ENCODE measurements at places on chromosomes 16 and 17.

DNA sequence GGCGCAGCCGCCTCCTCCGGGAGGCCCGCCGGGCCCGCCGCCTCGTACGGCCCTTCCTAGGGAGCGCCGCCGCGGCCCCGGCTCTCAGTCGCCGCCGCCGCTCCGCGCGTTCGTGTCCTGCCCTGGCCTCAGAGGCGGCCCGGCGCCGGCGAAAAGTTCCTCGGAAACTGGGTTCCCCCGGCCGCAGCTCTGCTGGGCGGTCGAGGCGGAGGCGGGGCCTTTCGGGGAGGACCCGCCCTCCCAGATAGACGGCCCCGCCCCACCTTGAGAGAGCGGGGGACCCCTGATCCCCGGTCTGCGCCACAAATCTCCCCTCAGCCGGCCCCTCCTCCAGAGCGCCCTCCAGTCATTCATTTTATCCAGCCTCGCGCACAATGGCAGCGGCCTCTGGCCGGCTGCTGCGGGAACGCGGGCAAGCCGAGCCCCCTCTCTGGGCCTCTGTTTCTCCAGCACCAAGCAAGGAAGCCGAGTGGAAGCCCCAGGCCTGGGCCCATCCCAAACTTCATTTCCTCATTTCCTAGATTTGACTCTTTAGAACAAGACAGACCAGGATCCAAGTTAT is at the start of gene SREBF1:
Gene SREBF1 (minus strand): TSS at position 169 of the 562 bp plus-strand sequence. CDS start 169 bp downstream, outside the sequence.
- DNase-seq, result no peak

DNA sequence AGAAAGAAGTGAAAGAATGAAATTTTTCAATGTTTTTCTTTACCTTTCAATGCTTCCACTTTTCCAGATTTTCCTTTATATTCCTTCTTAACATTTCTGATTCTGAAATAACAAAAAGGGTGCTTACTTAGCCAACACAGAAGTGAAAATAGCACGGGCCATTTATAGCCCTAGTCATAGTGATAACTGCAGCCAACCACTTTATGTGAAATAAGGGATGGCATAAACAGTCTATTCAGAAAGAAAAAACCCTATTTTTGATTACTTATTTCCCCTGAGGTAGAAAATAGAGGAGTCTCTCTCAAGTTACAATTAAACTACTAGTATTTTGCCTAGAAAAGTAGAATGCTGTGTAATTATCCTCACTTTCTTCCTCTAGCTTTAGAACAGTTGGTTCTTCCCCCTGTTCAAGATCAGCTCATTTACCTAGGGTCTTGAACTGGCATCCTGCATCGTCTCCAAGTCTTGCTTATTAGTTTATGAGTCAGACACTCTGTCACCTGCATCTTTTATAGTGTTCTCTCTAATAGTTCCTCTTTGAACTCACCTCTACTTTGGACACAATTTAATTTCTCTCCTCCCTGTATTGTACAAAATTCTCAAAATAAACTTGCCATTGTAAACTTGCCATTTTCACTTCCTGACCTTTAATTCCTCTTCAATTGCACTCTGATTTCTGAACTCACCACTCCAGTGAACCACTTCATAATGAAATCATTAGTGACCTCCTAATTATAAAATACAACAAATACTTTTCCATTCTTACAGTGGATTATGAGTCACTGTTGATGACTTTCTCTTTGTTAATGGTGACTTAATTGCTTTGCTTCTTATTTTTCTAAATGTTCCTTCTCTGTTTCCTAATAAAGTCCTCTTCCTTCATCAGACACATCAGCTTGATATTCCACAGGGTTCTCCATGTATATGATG is 23.6 kb downstream of the ABCA6 start:
- peak; percentile 40 for DNase-seq

DNA sequence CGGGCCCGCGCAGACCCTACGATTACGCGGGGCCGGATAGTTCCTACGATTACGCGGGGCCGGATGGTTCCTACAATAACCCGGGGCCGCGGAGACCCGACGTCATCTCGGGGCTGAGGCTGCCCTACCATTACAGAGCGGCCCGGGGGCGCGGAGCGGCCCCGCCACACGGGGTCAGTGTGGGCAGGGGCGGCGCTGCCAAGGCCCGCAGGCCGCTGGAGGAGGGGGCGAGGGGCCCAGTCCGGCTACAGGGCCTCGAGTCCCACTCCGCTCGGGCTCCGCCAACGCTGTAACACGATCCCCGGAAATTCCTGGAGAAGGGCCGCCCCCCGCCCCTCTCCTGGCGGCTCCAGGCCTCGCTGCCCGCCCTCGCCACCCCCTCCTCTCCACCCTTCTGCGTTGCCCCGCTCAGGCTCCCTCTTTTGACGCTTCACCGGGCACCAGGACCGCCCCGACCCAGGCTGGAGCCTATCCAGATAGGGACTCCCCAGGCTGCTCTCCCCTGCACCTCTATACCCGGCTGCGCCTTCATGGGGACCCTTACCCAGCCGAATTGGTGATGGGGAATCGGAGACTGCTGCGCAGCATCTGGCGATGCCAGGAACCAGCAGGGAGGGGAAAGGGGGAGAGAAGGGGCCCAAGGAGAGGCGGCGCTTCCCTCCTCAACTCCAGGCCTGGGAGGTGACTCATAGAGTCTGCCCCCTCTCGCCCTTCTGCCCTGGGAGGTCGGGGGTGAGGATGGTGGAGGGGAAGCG is at the start of gene RAB34:
Gene RAB34 (minus strand): TSS at position 291 of the 755 bp plus-strand sequence. CDS start 602 bp downstream, outside the sequence.
- DNase-seq, result peak; percentile 68

GRCh38 chr16:79177018-79177417 is 423.5 kb downstream of the MAF start:
- no peak for DNase-seq

GRCh38 chr16:23283571-23283970 is 18.5 kb upstream of the SCNN1B start:
- DNase-seq, result no peak

- no peak for DNase-seq
These were observed 16.0 kb downstream of the BTBD17 start for GRCh38 chr17:74345433-74346241.

GRCh38 chr17:60743799-60744198 is 66.1 kb downstream of the BCAS3 start:
- DNase-seq, result peak; percentile 45

DNA sequence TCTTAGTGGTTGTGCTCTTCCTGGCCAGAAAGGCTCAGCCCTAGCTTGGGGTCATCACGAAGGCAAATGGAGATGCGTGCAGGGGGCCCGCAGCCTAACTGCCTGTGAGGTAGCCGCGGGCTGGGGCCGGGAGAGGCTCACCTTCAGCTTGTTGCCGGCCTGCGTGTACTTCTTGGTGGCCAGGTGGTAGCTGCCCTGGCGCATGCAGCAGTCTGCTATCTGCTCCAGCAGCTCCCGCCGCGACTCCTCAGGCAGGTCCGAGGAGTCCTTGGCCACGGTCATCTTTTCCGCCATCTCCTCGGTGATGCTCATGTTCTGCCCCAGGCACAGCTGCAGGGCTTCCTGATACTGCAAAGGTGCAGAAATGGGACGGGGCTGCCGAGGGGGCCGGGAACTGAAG is 13.0 kb upstream of the TMEM204 start:
- DNase-seq, result no peak

DNA sequence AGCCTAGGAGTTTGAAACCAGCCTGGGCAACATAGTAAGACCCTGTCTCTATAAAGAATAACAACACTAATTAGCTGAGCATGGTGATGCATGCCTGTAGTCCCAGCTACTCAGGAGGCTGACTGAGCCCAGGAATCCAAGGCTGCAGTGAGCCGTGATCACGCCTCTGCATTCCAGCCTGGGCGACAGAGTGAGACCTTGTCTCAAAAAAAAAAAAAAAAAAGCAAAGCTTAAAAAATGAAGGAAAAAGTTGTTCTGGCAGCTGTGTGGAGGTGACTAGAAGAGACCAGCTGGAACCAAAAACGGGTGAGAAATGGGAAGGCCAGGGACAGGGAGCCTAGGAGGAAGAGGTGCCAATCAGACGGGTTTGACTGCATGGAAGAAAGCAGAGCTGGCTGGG is 4.2 kb downstream of the BCL7C start:
- peak; percentile 80 for DNase-seq

DNA sequence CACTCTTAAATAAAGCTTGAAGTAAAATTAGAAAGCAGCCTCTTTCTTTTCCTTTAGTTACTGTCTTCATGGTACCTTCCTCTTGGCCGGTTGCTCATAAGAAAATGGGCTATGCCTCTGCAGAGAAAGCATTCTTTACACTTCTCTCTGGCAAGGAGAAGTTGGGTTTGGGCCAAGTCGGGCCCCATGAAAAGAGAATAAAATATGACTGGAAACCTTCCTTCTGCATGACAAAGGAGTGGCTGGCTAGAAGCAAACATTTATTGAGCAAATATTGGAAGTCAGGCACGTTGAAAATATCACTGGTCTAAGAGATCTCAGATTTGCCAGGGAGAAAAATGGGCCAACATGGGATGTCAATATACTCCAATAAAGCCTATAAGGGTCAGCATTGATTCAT is 126.1 kb downstream of the CA10 start:
- no peak for DNase-seq

DNA sequence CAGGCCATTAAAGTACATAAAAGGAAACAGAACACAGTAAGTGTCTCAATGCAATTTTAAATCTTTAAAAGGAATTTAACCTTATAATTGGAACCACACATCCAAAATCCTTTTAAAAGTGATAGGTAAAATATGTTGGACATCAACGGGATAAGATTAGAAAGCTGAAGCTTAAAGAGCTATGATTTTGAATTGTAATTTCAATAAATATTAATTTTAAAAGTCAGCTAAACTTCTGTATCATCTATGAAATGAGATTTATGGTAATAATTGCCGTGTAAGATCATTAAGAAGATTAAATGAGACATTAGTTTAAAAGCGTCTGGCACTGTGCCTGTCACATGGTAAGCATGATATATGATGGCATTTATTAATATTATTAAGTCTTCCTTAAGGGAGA is 31.3 kb downstream of the CCDC42 start:
- DNase-seq, result no peak

DNA sequence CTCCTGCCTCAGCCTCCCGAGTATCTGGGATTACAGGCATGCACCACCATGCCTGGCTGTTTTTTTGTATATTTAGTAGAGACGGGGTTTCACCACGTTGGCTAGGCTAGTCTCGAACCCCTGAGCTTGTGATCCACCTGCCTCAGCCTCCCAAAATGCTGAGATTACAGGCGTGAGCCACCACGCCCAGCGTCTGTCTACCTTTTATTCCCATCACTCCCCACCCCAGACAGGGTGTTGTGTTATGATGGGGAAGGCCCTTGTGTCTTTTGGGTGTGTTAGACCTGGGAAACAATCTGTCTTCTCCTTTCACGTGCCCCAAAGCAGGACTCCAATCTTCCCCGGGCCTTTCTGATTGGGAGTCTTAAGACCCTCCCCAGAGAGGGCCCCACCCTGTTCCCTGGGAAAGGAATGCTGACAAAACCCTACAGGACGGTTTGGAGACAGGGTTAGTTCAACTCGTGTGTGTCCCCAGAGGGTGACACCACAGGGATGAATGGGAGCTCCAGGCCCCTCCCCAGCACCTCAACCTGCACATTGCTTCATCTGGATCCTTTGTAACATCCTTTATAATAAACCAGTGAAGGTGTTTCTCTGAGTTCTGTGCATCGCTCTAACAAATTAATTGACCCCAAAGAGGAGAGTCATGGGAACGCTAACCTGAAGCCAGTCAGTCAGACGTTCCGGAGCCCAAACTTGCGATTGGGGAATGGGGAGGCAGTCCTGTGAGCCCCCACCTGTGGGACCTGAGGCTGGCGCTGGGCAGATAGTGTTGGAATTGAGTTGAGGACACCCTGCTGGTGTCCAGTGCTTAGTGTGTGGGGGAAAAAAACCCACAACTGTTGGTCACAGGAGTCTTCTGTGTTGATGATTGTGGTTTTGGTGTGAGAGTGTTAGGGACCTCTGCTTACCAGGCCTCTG is 3.2 kb upstream of the ELOB start:
- no peak for DNase-seq

GRCh38 chr16:68931196-68931595 is 87.9 kb downstream of the TANGO6 start:
- DNase-seq, result no peak

DNA sequence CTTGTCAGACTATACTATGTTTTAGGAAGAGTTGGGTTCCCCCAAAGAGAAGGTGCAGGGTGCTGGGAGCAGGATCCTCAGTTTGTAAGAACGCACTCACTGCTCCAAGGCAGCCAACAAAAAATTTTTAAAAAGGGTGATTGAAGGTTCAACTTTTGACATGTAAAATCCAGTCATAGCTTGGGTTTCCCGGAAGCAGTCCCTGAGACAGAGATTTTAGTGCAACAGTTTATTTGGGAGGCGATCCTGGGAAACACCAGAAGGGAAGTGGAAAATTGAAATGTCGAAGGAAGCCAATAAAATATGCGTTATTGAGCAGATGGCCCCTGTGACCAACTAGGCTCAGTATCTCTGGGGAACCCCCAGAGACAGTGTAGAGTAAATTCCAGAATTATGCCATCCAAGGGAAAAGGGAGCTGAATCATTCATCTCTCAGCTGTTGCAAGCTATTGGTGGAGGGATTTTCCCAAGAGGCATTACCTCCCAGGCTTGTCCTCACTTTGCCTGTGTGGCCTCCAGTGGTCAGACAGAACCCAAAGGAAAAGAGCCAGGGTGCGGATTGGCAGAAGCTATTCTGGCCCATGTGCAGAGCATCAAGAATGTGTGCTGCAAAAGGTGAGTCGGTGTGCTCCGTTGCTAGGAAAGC is 72.9 kb downstream of the HS3ST3B1 start:
- no peak for DNase-seq

DNA sequence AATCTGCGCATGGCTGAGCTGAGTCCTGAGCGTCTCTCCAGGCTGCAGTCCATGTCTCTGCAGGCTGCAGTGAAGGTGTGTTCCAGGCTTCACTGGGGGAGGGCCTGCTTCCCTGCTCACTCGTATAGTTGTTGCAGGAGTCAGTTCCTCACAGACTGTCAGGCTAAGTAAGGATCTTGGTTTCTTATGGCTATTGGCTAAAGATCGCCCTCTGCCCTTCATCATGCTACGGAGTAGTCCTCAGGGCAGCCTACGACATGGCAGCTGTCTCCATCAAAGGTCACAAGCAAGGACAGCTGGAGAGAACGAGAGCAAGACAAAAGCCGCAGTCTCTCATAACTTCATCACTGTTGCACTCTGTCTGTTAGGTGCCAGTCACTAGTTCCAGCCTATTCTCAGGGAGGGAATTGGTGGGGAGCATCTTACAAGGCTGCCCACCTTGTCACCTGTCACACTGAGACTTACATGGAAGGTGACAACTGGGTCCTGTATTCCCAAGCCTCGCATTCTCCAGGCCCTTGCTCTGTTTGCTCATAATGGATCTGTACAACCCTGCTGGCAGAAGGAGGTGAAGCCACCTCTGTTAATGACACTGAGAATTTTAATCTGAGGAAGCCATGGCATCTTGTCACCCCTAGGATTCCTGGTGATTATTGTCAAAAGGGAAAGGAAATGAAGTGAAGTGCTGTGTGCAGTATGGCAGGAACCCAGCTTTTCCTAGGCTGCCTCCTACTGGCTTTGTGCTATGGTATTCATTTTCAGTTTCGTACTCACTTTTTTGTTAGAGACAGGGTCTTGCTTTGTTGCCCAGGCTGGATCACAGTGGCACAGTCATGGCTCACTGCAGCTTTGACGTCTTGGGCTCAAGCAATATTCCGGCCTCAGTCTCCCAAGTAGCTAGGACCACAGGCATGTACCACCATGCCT is 43.4 kb downstream of the MFSD11 start:
- no peak for DNase-seq

DNA sequence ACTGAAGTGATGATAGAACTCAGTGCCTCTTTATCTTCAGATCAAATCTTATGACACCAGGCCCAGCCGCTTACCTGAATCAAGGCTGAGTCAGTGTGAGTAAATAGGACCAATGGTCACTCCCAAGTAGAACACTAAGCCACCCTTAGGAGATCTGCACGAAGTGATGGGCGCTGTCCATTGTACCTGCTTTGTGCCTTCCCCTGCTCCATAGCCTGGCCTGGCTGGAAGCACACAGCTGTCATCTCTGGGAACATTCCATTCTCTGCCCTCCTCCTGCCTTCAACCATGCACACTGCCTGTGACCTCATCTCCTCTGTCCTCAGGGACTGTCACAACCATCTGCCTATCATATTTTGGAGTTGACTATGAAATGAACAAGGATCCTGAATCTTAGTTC is 279.5 kb upstream of the ASIC2 start:
- DNase-seq, result no peak

Measured in renal cortical epithelial cell (primary cell).